ENCODE measurements at places on chromosomes 12 and 14.
A peak's percentile ranks its signal among the peaks of the same experiment; 100 is the strongest.

GRCh38 chr12:52054833-52055730, 3.8 kb downstream of the NR4A1 start:
- no peak for DNase-seq

GRCh38 chr14:90697577-90698206, 118.5 kb downstream of the TTC7B start:
- peak; percentile 9 for DNase-seq

GRCh38 chr14:100292776-100293461, 13.3 kb downstream of the SLC25A29 start:
- DNase-seq, result no peak

- DNase-seq, result no peak
Observed at GRCh38 chr12:121668750-121669520, 519 bp downstream of the MORN3 start.

DNA sequence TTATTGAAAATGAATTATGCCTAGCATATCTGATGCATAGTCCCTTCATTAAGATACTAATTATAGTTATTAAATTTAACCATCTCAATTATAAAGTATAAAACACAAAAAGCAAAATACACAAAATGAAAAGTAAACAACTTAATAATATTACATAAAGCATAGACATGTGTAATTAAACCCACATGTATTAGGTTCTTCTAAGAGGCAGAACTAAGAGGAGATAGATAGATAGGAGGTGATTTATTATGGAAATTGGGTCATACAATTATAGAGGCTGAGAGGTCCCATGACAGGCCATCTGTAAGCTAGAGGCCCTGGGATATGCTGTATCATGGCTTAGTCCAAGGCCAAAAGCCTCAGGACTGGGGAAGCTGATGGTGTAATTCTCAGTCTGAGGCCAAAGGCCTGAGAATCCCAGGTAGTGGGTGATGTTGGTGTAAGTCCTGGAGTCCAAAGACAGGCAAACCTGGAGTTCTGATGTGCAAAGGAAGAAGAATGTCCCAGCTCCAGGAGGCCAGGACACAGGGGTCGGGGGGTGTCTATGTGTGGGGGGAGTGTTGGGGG, 953.3 kb downstream of the TRHDE start:
- DNase-seq, result no peak

- DNase-seq, result no peak
Observed at GRCh38 chr12:1974812-1975211, 29.4 kb downstream of the DCP1B start.

- no peak for DNase-seq
Observed at GRCh38 chr14:38209572-38210557, 2.2 kb downstream of the SSTR1 start.

DNA sequence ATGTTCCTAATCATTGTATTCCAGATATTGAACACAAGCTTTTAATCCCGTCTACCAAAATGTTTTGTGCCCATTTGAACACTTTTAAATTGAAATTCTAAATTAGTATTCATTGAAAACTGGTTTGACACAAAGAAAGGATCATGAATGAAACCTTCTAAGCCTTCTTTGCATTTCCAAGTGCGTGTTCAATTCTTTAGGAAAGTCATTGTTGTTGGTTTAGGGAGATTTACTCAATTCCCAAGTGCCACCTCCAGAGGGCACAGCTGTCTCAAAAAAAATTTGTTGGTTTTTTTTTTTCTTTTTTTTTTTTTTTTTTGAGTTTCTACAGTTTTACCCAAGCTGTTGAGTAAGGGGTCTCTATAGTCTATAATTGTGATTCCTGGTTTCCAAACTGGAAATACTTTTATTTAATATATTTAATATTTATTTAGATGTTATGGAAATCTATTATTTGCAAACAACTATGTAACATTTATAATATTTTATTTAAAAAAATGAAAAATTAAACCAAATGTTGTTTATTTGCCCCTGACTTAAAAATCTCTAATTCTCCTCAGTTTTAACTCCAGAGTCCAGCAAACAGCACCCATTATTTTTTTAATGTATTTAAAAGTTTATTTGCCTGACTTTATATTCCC, 79.9 kb downstream of the NEDD1 start:
- peak; percentile 90 for DNase-seq

DNA sequence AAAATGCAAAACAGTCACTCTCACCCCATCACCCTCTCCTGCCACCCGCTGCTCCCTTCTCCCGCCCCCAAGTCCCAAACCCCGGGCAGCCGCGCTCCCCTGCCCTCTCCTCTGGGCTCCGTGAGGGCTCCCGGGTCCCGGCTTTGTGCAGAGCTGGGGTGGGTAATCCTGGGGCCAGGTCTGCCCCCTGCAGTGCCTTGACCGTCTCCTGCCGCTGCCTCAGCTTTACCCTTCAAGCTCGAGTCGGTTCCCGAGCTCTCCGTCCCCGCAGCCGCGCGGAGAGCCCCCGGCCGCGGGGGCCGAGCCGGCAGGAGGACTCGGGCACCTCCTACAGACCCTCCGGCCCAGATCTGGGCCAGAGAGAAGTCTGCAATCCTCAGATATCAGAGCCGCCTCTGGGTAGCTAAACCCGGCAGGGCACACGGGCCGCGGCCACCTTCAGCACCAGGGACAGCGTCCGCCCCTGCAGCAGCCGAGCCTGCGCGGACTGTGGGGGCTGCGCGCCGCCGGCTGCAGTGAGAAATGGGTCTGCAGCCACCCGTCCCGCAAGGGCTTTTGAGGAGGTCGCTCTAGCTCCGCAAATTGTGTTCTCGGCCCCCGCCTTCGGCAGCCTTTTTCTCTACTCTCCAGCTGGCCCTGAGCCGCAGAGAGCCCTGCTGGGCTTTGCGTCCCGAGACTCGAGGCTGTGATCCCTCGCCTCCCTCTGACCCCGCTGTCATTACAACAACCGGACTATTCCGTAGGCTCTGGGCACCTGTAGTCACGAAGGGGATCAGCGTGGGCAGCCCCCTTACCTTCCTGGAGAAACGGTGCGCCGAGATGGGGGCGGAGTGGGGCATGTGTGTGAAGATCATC, 1.2 kb downstream of the PRMT8 start:
- DNase-seq, result no peak
